ENCODE measurements at places on chromosomes 1 and 21. TPM values are rescaled to one million over a fixed set of nuclear protein-coding genes. Genes with fewer than 3 reads are reported as not detected.

DNA sequence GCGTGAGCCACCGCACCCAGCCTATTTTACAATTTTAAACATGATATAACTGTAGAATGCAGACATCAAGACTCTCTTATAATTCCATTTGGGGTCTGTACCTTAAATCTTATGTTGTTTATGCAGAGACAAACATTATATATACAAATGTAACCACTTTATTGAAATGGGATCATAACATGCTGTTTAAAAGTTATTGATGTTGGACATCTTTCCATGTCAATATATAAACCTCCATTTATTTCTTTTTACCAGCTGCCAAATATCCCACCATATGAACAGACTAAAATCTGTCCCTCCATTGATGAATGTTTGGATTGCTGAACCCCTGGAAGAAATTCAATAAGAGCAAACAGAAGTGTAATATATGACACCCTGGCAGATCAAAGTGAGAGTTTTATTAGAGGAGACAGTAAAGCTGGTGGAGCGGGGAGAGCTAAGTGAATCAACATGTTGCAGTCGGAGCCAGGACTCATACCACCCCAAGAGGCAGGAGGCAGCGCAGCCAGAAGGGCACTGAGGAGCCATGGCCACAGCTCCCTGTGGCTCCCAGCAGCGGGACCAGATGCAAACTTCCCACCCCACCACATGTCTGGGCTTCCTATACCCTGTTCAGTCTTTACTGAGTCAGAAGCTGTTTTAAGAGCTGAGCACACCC lies 4.7 kb upstream of the PCSK9 start:
- peaks cover 15% of the 10 kb centered on the region for H3K4me1 ChIP-seq
- H3K36me3 ChIP-seq = no peaks in the 10 kb centered on the region
- H3K4me3 ChIP-seq = no peak overlapping the region
- no peak for DNase-seq
- no peak overlapping the region for H3K27ac ChIP-seq

GRCh38 chr1:203597331-203598090 lies 29.1 kb upstream of the ATP2B4 start:
- no peaks in the 10 kb centered on the region for H3K36me3 ChIP-seq
- no peaks in the 10 kb centered on the region for H3K27me3 ChIP-seq
- DNase-seq = no peak
- no peak overlapping the region for H3K27ac ChIP-seq
- peaks cover 9% of the 10 kb centered on the region for H3K4me1 ChIP-seq
- H3K4me3 ChIP-seq = no peak overlapping the region

DNA sequence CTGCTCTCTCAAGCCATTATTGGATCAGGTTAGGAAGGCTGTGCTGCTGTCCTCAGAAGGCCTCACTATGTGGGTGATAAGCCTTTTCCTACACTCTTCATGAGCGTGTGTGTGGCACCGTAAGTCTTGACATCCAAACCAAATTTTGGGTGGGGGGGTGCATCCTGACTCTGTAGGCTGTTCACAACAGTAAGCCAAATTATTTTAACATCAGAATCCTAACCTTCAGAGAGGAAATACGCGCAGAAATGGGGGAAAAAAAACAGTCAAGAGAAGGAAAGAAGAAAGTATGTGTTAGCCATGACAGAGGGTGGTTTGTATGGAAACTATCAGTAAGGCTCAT lies 21.0 kb downstream of the STPG1 start:
- H3K4me3 ChIP-seq = no peak overlapping the region
- H3K27me3 ChIP-seq = no peaks in the 10 kb centered on the region
- no peak for DNase-seq
- H3K27ac ChIP-seq = peak overlapping the region; percentile 60
- H3K36me3 ChIP-seq = no peaks in the 10 kb centered on the region

The MAP7D1 gene
- total RNA-seq = 150 TPM

- no peaks in the 10 kb centered on the region for H3K36me3 ChIP-seq
- H3K4me1 ChIP-seq = peaks cover 64% of the 10 kb centered on the region
- DNase-seq = no peak
- peak overlapping the region; percentile 42 for H3K27ac ChIP-seq
These were observed 2.6 kb upstream of the DVL1 start for GRCh38 chr1:1351511-1352427.

The ETNK2 gene
- 3.2 TPM for total RNA-seq

- H3K4me1 ChIP-seq = peaks cover 49% of the 10 kb centered on the region
- H3K36me3 ChIP-seq = no peaks in the 10 kb centered on the region
- no peaks in the 10 kb centered on the region for H3K27me3 ChIP-seq
- no peak for DNase-seq
- no peak overlapping the region for H3K27ac ChIP-seq
These were observed 55.0 kb downstream of the JAK1 start for GRCh38 chr1:64911326-64911725.
